ENCODE measurements at places on chromosomes 6 and 20. TPM values are rescaled to one million over a fixed set of nuclear protein-coding genes. Genes with fewer than 3 reads are reported as not detected.

Gene RAD21L1
- not detected for total RNA-seq

Gene GRM1
- total RNA-seq = not detected

Gene CD93
- 45.4 TPM for total RNA-seq

Gene USP49
- total RNA-seq = 9.1 TPM

Gene CDK19
- total RNA-seq = 10.6 TPM

Gene PCSK2
- 0.98 TPM for total RNA-seq

Gene GPR31
- not detected for total RNA-seq

Gene ZNFX1
- total RNA-seq = 27.5 TPM

Gene DYNLRB1
- 135 TPM for total RNA-seq

Gene MAD2L1BP
- total RNA-seq = 58.4 TPM

Gene ABT1
- 24.8 TPM for total RNA-seq

Gene MATN4
- not detected for total RNA-seq

Gene MOG
- total RNA-seq = not detected
